ENCODE measurements at places on chromosomes 1 and 21. TPM values are rescaled to one million over a fixed set of nuclear protein-coding genes. Genes with fewer than 3 reads are reported as not detected.

Gene PLA2G2D
- total RNA-seq: not detected

Gene SIPA1L2
- total RNA-seq: not detected

Gene RIMS3
- total RNA-seq: 5.5 TPM

Gene FAM72A
- 27.6 TPM for total RNA-seq

Gene TMEM9
- 45.5 TPM for total RNA-seq

Gene LCE3D
- total RNA-seq: not detected

Gene HUNK
- not detected for total RNA-seq

Gene PRPF38A
- 17.1 TPM for total RNA-seq

Gene COL8A2
- total RNA-seq: 0.04 TPM

Gene BRINP3
- total RNA-seq: not detected

Gene PHTF1
- 45.1 TPM for total RNA-seq

- no peaks in the 10 kb centered on the region for H3K4me1 ChIP-seq
- H3K36me3 ChIP-seq: no peaks in the 10 kb centered on the region
- no peak overlapping the region for H3K4me3 ChIP-seq
- DNase-seq: no peak
- H3K27ac ChIP-seq: no peak overlapping the region
Observed at GRCh38 chr1:164635059-164635802, 76.2 kb downstream of the PBX1 start.

- no peaks in the 10 kb centered on the region for H3K27me3 ChIP-seq
- H3K4me3 ChIP-seq: no peak overlapping the region
- peaks cover 10% of the 10 kb centered on the region for H3K4me1 ChIP-seq
- no peaks in the 10 kb centered on the region for H3K36me3 ChIP-seq
Observed at GRCh38 chr21:42777064-42777756, 102.1 kb downstream of the WDR4 start.

DNA sequence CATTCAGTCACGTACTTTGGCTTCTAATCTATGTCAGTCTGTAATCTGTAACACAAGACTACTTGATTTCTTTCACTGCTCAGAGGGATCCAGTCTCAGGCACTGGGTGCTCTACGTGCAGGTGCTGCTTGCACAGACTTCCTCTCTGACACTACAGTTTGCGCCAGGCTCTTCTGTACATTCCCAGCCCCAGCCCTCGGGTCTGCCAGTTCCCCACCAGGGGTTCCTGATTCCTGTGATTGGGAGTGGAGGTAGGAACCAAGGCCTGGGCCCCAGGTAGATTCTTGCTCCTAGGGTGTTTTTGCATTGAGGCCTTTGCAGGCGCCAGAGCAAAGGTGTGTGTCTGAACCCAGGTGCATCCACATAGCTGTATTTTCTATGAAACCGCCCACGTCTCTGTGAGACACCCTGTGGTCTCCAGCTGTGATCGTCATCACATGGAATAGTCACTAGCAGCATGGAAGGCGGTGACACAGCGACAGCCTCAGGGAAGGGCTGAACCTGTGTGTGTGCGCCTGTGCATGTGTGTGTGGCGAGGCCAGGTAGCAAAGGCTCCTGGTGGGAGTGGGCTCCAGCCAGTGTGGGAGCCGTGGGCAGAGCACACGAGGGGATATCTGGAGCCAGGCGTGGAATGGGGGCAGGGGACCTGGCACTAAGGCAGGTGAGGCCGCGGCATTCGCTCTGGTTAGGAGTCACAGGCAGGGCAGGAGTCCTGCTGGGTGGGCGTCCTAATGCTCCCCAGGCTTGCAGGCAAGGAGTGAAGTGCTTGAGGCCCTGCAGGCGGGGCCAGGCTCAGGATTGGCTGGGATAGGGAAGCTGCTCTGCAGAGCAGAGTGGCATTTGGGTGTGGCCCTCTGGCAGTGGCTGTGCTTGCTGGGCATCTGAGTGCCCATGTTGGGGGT is 5.2 kb downstream of the GJC2 start:
- no peaks in the 10 kb centered on the region for H3K27me3 ChIP-seq
- H3K27ac ChIP-seq: no peak overlapping the region
- H3K36me3 ChIP-seq: no peaks in the 10 kb centered on the region
- DNase-seq: no peak
- no peak overlapping the region for H3K4me3 ChIP-seq

DNA sequence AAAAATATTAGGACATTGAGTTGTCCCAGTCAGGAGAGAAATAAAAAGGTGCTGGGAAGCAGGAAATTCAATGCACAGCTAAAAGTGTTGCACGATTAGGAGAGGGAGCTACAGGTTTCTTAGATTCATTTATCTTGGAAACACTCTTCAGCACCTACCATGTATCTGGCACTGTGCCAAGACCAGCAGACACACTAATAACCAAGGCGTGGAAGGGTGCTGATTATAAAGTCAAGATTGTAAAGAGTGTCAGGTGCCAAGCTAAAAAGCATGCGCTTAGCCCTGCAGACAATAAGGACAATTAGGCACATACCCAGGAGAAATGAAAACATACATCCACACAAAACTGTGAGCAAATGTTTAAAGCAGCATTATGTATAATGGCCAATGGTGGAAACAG is 129.9 kb downstream of the DSCAM start:
- H3K4me1 ChIP-seq: no peaks in the 10 kb centered on the region
- H3K4me3 ChIP-seq: no peak overlapping the region
- H3K27ac ChIP-seq: no peak overlapping the region

DNA sequence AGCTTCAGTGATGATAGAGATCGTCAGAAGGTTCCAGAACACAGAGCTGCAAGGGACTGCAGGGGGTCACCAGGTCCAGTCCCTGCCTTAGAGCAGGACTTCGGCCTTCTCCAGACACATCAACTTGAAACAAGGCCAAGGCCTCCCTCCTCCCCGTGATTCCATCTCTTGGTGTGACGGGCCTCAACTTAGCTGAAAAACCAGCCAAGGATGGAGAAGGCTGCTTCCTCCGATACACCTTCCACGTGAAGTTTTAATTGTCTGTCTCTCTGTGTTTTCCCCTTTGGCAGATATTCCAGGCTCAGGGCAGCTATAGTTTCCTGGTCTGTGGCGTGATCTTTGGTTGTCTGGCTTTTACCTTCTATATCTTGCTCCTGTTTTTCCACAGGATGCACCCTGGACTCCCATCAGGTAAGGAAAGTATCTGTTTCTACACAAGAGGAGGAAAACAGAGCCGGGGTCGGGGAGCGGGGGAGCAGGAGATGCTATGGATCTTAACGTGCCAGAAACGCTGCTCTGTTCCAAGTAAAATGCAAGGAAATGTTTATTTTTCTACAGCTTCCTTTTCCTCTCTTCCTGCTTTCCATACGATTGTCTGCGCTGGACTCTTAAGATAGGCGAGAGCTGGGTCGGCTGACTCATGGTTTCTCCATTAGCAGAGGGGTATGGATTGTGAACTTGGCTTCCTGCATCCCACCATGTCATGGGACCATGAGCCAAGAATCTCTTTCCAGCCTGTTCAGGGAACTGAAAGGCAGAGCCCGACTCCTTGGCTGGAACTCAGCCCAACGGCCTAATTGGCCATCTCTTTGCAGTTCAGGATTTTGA is 32.8 kb downstream of the ELK4 start:
- H3K36me3 ChIP-seq: peaks cover 11% of the 10 kb centered on the region
- no peaks in the 10 kb centered on the region for H3K27me3 ChIP-seq
- H3K27ac ChIP-seq: no peak overlapping the region
- no peak overlapping the region for H3K4me3 ChIP-seq
- no peak for DNase-seq

DNA sequence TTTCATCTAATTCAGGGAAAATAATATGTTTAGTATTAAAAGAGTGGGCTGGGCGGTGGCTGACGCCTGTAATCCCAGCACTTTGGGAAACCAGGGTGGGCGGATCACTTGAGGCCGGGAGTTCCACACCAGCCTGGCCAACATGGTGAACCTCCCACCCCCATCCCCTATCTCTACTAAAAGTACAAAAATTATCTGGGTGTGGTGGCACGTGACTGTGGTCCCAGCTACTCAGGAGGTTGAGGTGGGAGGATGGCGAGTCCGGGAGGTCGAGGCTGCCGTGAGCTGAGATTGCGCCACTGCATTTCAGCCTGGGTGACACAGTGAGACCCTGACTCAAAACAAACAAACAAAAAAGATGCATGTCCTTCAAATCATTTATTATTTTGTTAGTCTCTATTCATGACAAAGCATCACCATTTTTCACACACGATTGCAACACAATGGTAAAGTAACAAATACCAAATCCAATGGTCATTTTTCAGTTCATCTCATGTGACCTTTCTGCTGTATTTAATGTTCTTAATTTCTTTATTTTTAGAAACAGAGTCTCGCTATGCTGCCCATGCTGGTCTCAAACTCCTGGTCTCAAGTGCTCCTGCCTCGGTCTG is 1.0 kb downstream of the MSH4 start:
- peaks cover 33% of the 10 kb centered on the region for H3K36me3 ChIP-seq
- no peaks in the 10 kb centered on the region for H3K27me3 ChIP-seq
- no peak overlapping the region for H3K27ac ChIP-seq
- no peak for DNase-seq
- H3K4me3 ChIP-seq: no peak overlapping the region

- H3K36me3 ChIP-seq: no peaks in the 10 kb centered on the region
- H3K27ac ChIP-seq: no peak overlapping the region
- H3K27me3 ChIP-seq: no peaks in the 10 kb centered on the region
- H3K4me3 ChIP-seq: no peak overlapping the region
Observed at GRCh38 chr1:215263636-215264035, 181.1 kb downstream of the KCNK2 start.

DNA sequence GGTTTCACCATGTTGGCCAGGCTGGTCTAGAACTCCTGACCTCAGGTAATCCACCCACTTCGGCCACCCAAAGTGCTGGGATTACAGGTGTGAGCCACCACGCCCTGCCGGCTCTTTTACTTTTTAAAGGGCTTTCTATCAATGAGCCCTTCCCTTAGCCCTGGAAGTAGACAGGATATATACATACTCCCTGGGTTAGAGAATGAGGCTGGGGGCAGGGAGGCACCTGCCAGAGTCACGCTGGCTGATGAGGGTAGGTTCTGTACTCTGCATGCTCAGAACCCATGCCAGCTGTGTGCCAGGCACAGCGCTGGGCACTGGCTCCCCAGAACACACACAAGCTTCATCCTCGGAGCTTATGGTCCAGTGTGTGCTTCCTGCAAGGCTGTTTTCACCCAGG is 113.6 kb upstream of the IPO9 start:
- H3K4me1 ChIP-seq: peaks cover 12% of the 10 kb centered on the region
- DNase-seq: no peak
- no peaks in the 10 kb centered on the region for H3K36me3 ChIP-seq

GRCh38 chr1:24972221-24972914 is 42.3 kb upstream of the RUNX3 start:
- no peak overlapping the region for H3K4me3 ChIP-seq
- H3K27ac ChIP-seq: no peak overlapping the region
- no peaks in the 10 kb centered on the region for H3K4me1 ChIP-seq
- no peaks in the 10 kb centered on the region for H3K36me3 ChIP-seq

DNA sequence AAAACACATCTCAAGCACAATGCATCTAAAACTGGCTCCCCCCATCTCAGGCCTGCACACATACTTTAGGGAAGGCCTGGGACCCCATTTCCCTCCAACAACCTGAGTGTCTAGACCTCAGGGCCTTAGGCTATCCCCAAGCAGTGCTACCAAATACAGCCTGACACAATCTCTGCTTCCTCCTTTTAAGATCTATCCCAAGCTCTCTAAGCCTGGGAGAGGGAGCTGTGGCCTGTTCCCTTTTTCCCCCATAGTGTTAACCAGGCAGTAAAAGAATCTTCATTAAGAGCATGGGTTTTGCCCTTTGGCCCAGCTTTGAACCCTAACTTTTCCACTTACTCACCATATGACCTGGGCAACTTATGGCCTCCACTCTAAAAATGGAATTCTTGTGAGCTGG is 10.8 kb upstream of the COL8A2 start:
- no peak overlapping the region for H3K27ac ChIP-seq
- peaks cover 16% of the 10 kb centered on the region for H3K36me3 ChIP-seq
- no peak overlapping the region for H3K4me3 ChIP-seq
- DNase-seq: no peak
- no peaks in the 10 kb centered on the region for H3K27me3 ChIP-seq

GRCh38 chr1:219963432-219963831 is 35.1 kb upstream of the SLC30A10 start:
- no peak for DNase-seq
- no peaks in the 10 kb centered on the region for H3K4me1 ChIP-seq
- H3K27ac ChIP-seq: no peak overlapping the region

- no peaks in the 10 kb centered on the region for H3K36me3 ChIP-seq
- no peak for DNase-seq
Observed at GRCh38 chr1:232891656-232892317, 58.6 kb upstream of the NTPCR start.

GRCh38 chr1:171780583-171781175 is 781 bp upstream of the METTL13 start:
- peaks cover 16% of the 10 kb centered on the region for H3K36me3 ChIP-seq
- no peak for DNase-seq
- no peaks in the 10 kb centered on the region for H3K27me3 ChIP-seq
- peak overlapping the region; percentile 86 for H3K27ac ChIP-seq

- H3K27ac ChIP-seq: peak overlapping the region; percentile 60
- H3K36me3 ChIP-seq: no peaks in the 10 kb centered on the region
- peaks cover 67% of the 10 kb centered on the region for H3K4me1 ChIP-seq
- DNase-seq: no peak
- peak overlapping the region; percentile 62 for H3K4me3 ChIP-seq
- no peaks in the 10 kb centered on the region for H3K27me3 ChIP-seq
Observed at GRCh38 chr1:66332548-66332901, 201.4 kb upstream of the SGIP1 start.

DNA sequence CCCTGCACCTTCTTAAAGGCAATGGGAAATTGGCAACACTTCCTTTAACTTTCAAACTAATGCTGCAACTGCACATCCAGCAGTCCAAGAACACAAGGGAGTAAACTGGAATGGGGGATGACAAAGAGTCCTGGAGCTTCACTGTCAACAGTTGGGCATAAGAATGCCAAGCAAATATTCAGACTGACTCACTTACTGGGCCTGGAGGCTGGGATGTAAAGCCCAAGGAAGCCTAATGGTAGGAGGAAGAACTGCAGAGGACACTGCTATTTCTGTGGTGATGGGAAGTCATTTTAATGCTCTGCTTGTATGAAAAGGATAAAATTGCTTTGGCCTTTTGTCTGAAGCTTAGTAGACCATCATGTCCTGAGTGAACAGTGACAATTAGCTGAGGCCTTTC is 15.7 kb upstream of the DMRTA2 start:
- H3K4me3 ChIP-seq: no peak overlapping the region
- H3K27ac ChIP-seq: no peak overlapping the region
- no peaks in the 10 kb centered on the region for H3K36me3 ChIP-seq

- no peak for DNase-seq
- H3K36me3 ChIP-seq: no peaks in the 10 kb centered on the region
- no peaks in the 10 kb centered on the region for H3K4me1 ChIP-seq
- no peak overlapping the region for H3K27ac ChIP-seq
Observed at GRCh38 chr1:229862017-229862774, 204.8 kb upstream of the GALNT2 start.

- no peak overlapping the region for H3K4me3 ChIP-seq
- H3K27ac ChIP-seq: no peak overlapping the region
- no peaks in the 10 kb centered on the region for H3K27me3 ChIP-seq
- no peaks in the 10 kb centered on the region for H3K4me1 ChIP-seq
- H3K36me3 ChIP-seq: no peaks in the 10 kb centered on the region
Observed at GRCh38 chr1:173553312-173553711, 49.6 kb downstream of the SLC9C2 start.

- no peaks in the 10 kb centered on the region for H3K4me1 ChIP-seq
- no peak overlapping the region for H3K4me3 ChIP-seq
- no peaks in the 10 kb centered on the region for H3K27me3 ChIP-seq
- H3K36me3 ChIP-seq: no peaks in the 10 kb centered on the region
Observed at GRCh38 chr21:37276377-37276776, 9.2 kb upstream of the VPS26C start.

Measured in Karpas-422 (cell line).